ENCODE measurements at places on chromosomes 6 and 20.

DNA sequence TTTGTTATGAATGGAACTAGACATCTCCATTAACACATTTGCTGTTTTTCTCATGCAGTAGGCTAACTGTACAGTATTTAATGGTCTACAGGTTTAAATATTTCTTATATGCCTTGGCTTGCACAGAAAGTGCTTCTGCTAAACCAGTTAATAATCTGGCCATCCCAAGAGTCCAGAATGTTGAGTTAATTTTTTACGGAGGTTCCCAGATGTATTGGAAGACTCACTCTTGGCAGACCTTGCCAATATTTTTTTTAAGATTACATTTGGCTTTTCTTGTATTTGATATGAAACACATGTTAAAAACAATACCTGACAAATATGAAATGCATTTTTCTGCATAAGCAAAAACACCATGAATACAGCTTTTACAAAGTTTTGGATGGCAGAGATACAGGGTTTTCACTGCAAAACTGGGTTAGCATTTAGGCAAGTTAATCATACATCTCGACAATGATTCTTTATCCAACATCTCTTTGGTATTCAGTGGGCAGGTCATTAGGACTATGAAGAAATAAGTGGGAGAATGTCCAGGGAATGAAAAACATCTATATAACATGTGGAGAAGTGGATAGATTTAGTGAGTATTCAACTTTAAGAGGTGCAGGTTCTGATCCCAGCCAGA lies 94.0 kb downstream of the SGK1 start:
- no peak for DNase-seq

- DNase-seq = no peak
These were observed 231.4 kb downstream of the TMEM242 start for GRCh38 chr6:157091856-157092460.

DNA sequence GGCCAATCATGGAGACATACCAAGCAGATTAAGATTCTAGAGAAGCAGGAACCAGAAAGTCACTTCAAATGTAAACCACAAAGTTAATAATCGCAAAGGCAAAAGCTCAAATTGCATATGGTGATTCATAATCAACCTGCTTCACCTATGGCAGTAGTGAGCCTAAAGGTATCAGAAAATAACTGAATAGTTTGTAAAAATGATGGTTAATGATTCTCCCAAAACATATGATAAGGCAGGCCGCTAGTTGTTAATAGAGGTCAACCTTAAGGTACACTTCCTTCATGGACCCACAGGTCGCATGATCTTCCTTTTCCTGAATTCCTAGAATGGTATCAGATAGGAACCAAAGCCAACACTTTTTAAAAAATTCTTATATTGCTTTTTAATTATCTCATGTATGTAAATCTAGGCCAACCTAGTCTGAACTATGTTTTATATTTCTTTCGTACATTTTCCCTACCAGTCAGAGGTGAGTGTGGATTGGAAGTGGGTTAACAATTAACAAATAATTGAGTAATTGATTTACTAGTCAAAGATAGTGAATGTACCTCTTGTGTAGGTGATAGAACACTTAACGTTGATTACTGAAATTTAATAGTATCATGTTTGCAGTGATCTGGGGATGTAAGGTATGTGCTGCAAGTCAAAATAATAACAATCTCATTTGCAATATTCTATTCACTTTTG lies 16.4 kb downstream of the TAAR2 start:
- no peak for DNase-seq

- no peak for DNase-seq
These were observed 154.6 kb downstream of the RFPL4B start for GRCh38 chr6:112501705-112502104.

GRCh38 chr6:25944688-25945574 lies 14.4 kb upstream of the SLC17A2 start:
- no peak for DNase-seq

Data from activated CD8-positive, alpha-beta memory T cell treated with anti-CD3 and anti-CD28 coated beads for 24 hours (primary cell).